ENCODE measurements at places on chromosomes 4 and X. TPM values are rescaled to one million over a fixed set of nuclear protein-coding genes. Genes with fewer than 3 reads are reported as not detected.

DNA sequence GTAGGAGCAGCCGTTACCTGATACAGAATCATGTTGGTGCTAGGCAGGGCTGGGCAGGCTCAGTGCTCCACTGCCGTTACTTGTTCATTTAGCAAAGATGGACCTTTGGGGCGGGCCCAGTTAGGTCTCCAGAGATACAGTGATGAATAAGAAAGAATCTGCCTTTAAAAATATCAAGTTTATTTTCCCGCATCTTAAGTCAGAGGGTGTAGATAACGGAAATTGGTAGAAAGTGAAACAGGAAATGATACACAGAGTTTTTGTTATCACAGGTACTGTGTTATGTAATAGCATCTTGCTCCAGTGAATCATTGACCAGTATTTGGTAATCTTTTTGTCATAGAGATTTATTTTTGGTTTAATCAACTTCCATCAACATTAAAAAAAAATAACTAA, 5.5 kb downstream of the TMEM131L start:
- DNase-seq: no peak
- peaks cover 21% of the 10 kb centered on the region for H3K4me1 ChIP-seq
- peaks cover 28% of the 10 kb centered on the region for H3K36me3 ChIP-seq
- no peak overlapping the region for H3K27ac ChIP-seq
- H3K27me3 ChIP-seq: peaks cover 7% of the 10 kb centered on the region

DNA sequence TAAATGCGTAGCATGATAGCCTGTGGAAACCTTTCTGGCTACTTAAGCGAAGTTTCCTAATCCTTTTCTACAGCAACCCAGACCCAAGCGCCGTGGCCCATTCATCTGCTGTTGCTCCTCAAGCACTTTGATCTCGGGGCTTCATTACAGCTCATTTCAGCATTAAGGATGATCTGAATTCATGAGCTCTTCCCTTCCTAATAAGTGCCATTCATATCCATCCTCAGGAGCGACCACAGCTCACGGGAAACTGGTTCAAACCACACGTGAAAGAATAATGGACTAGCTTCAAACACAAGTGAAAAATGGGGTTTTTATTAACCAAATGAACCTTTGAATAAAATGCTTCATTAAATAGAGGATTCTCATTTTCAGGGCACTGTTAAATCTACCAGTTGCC, 202.6 kb upstream of the LEF1 start:
- no peak overlapping the region for H3K4me3 ChIP-seq
- H3K36me3 ChIP-seq: no peaks in the 10 kb centered on the region
- no peak overlapping the region for H3K27ac ChIP-seq
- DNase-seq: no peak
- no peaks in the 10 kb centered on the region for H3K27me3 ChIP-seq

DNA sequence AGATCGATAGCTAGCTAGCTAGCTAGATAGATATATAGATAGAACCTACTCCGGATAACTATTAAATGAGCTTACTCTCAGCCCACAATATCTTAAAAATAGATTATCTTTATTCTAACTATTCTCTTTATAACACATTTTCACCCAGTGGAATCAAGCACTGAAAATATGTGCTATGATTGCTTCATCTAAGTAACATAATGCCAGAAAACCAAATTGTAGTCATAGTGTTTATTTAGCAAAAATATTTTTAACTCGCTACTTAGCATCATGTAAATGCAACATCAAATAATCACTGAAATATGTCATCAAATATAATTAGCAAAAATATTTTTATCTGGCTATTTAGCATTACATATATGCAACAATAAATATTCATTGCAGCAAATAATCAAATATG, 1.5 kb downstream of the TMEM156 start:
- no peaks in the 10 kb centered on the region for H3K4me1 ChIP-seq
- no peaks in the 10 kb centered on the region for H3K27me3 ChIP-seq
- no peak for DNase-seq
- H3K4me3 ChIP-seq: no peak overlapping the region

DNA sequence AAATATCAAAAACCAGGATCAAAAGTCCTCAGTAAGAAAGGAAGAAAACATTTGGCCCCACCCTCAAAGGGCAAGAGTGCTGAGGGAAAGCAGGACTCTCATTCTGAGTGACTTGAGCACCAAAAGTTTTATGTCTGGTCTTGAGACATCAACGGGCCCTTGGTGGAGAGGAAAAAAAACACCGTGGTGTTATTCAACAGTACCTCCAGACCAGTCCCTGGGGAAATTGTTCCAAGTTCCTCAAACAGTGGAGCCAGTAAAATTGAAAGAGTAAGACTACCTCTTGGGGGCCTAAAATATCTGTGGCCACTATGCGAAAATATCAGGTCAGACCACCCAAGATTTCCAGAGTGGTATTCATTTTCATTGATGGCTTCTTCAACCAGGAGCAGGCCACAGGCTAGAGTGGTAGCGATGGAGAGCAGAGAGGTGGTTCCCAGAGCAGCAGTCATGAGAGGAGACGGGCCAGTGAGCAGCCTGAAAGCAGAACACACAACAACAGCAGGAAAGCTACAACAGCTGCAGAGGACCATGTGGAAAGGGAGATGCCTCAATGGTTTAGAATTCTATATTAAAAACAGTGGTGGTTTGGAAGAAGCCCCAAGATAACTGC, 63.7 kb upstream of the RPL34 start:
- no peak overlapping the region for H3K27ac ChIP-seq
- DNase-seq: no peak
- H3K27me3 ChIP-seq: peaks cover 4% of the 10 kb centered on the region
- H3K4me3 ChIP-seq: no peak overlapping the region
- peaks cover 24% of the 10 kb centered on the region for H3K4me1 ChIP-seq

- H3K4me3 ChIP-seq: no peak overlapping the region
- DNase-seq: no peak
- H3K27ac ChIP-seq: peak overlapping the region; percentile 24
Measured at GRCh38 chr4:139660568-139661043, 5.0 kb upstream of the MGST2 start.

DNA sequence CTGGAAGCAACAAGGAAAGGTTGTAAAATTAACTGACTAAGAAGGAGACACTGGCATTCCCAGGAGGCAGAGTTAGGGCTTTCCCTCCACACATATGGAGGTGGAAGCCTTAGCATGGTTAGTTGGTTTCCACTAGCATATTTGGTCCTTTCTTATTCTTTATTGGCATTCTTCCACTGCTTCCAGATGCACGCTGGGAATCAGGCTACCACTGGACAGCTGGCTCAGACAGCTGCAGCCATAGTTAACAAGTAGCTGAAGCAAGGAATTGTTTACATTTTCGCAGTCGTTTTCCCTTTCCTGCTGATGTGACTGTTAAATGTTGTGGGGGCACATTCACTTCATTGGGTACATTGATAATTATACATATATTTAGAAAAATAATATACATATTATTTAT, 169.2 kb downstream of the GRIA2 start:
- DNase-seq: no peak
- no peaks in the 10 kb centered on the region for H3K27me3 ChIP-seq
- no peaks in the 10 kb centered on the region for H3K4me1 ChIP-seq

GRCh38 chr4:158998624-158999023, 104.3 kb upstream of the RAPGEF2 start:
- no peak overlapping the region for H3K4me3 ChIP-seq
- H3K36me3 ChIP-seq: no peaks in the 10 kb centered on the region
- H3K4me1 ChIP-seq: peaks cover 5% of the 10 kb centered on the region
- no peak for DNase-seq
- no peak overlapping the region for H3K27ac ChIP-seq

DNA sequence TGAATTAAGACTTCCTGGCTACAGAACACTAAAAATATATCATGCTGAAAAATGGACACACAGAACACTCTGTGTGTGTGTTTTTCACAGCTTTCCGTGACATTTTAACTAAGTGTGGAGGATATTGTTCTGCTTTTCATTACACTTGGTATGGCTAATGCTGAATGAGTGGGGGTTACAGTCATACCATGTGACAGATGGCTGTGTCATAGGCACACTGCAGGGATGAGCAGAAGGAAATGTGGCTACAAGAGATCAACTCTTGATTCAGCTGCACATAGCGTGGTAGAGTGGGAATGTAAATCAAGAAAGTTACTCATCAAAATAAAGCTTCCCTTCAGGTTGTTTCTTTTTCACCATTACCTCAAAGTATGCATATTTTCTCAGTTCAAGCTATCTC, 669.8 kb downstream of the IQCM start:
- no peaks in the 10 kb centered on the region for H3K36me3 ChIP-seq
- no peaks in the 10 kb centered on the region for H3K27me3 ChIP-seq

The PNMA6F gene
- not detected for total RNA-seq

The AMBN gene
- not detected for total RNA-seq

DNA sequence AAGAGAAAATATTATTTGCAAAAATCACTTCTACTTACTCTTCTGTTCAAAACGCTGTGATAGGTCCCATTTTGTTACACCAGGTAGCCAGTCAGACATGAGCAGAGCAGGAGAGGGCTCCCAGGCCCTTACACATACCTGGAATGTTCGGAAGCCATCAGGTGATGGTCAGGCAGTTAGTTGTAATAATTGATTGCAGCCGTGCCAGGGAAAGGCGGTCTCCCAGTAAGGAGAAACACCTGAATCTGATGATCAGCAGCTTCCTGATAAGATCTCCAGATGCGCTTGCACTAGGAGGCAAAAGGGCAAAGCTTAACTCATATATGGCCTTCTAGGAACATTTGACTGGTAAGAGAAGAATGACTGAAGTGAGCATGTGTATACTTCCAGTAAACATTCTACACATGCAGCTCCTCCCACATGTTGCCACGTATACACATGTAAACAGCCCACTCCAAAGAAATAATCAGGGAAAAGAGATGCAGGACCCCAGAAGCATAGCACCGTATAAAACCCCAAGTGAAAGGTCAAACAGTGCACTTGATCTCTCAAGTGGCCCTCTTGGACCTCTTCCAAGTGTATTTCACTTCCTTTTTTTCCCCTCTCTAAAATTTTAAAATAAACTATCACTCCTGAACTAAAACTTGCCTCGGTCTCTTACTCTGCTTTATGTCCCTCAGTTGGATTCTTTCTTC, 1338.0 kb downstream of the FSTL5 start:
- no peak overlapping the region for H3K4me3 ChIP-seq
- no peaks in the 10 kb centered on the region for H3K36me3 ChIP-seq
- no peaks in the 10 kb centered on the region for H3K27me3 ChIP-seq
- H3K4me1 ChIP-seq: no peaks in the 10 kb centered on the region
- no peak overlapping the region for H3K27ac ChIP-seq

- no peaks in the 10 kb centered on the region for H3K27me3 ChIP-seq
- DNase-seq: no peak
- H3K4me3 ChIP-seq: no peak overlapping the region
- H3K4me1 ChIP-seq: no peaks in the 10 kb centered on the region
- no peaks in the 10 kb centered on the region for H3K36me3 ChIP-seq
- no peak overlapping the region for H3K27ac ChIP-seq
Measured at GRCh38 chr4:20394512-20394911, 142.8 kb downstream of the SLIT2 start.

GRCh38 chr4:77501240-77501639, 104.4 kb upstream of the CXCL13 start:
- no peak overlapping the region for H3K27ac ChIP-seq
- H3K36me3 ChIP-seq: no peaks in the 10 kb centered on the region

GRCh38 chr4:164617426-164617825, 136.5 kb upstream of the SMIM31 start:
- no peak overlapping the region for H3K27ac ChIP-seq
- H3K4me3 ChIP-seq: no peak overlapping the region
- H3K4me1 ChIP-seq: peaks cover 2% of the 10 kb centered on the region
- DNase-seq: no peak

GRCh38 chr4:46793036-46793435, 116.0 kb downstream of the COX7B2 start:
- no peak overlapping the region for H3K27ac ChIP-seq
- no peaks in the 10 kb centered on the region for H3K36me3 ChIP-seq
- no peak overlapping the region for H3K4me3 ChIP-seq
- peaks cover 4% of the 10 kb centered on the region for H3K27me3 ChIP-seq
- no peaks in the 10 kb centered on the region for H3K4me1 ChIP-seq

The CCNA2 gene
- 11.4 TPM for total RNA-seq

- no peaks in the 10 kb centered on the region for H3K4me1 ChIP-seq
- no peak overlapping the region for H3K4me3 ChIP-seq
- no peak overlapping the region for H3K27ac ChIP-seq
Measured at GRCh38 chr4:172055046-172055445, 241.8 kb downstream of the GALNTL6 start.

DNA sequence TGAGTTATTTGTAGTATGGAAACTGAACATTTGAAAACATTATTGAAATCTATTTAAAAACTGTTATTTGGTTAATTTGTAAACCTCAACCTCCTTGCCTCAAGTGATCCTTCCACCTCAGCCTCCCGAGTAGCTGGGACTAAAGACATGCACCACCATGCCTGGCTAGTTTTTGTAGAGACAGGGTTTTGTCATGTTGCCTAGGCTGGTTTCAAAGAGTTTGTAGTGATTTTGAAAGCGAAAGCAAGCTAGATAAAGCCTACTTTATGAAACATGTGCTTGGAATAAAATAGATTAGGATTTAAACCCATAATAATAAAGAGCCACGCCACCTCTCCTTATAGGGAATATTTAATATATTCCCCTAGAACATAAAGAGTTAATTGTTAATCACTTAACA, 23.5 kb downstream of the ARSJ start:
- no peak overlapping the region for H3K4me3 ChIP-seq
- H3K27ac ChIP-seq: no peak overlapping the region
- no peaks in the 10 kb centered on the region for H3K27me3 ChIP-seq

The IQCM gene
- total RNA-seq: not detected

- H3K4me3 ChIP-seq: no peak overlapping the region
- no peak for DNase-seq
- H3K27ac ChIP-seq: no peak overlapping the region
- peaks cover 3% of the 10 kb centered on the region for H3K4me1 ChIP-seq
- H3K27me3 ChIP-seq: no peaks in the 10 kb centered on the region
Measured at GRCh38 chr4:31041853-31042252, 321.7 kb downstream of the PCDH7 start.

DNA sequence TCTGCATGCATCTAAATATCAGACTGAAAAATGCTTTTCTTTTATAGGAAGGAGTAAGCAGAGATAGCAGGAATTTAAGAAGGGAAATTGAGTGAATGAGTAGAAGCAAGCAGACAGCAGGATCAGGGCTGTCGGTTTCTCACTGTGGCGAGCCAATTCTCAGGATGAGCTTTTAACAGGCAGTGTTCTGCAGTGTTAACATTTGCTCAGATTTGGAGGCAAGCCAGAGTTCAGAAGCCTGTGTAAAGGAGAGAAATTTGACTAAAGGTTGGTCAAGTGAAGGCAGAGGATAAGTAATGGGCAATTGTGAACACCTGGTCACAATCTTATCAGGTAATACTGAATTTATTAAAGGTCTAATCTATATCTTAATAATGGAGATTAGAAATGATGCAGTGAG, 133.3 kb upstream of the MAGEB16 start:
- H3K4me3 ChIP-seq: no peak overlapping the region
- H3K4me1 ChIP-seq: no peaks in the 10 kb centered on the region
- no peaks in the 10 kb centered on the region for H3K27me3 ChIP-seq
- H3K36me3 ChIP-seq: no peaks in the 10 kb centered on the region

The SHROOM4 gene
- 35.8 TPM for total RNA-seq

- no peak for DNase-seq
- H3K4me1 ChIP-seq: no peaks in the 10 kb centered on the region
- H3K27ac ChIP-seq: no peak overlapping the region
- H3K36me3 ChIP-seq: no peaks in the 10 kb centered on the region
- H3K4me3 ChIP-seq: no peak overlapping the region
- no peaks in the 10 kb centered on the region for H3K27me3 ChIP-seq
Measured at GRCh38 chr4:74327762-74328161, 19.5 kb downstream of the EPGN start.

The SORCS2 gene
- total RNA-seq: 1.3 TPM

GRCh38 chrX:63761639-63762038, 23.4 kb downstream of the ARHGEF9 start:
- DNase-seq: no peak
- H3K36me3 ChIP-seq: no peaks in the 10 kb centered on the region
- no peak overlapping the region for H3K27ac ChIP-seq
- peaks cover 20% of the 10 kb centered on the region for H3K4me1 ChIP-seq
- peaks cover 4% of the 10 kb centered on the region for H3K27me3 ChIP-seq
- no peak overlapping the region for H3K4me3 ChIP-seq

The PCDH10 gene
- total RNA-seq: 10.8 TPM

Data from endothelial cell (in vitro differentiated cells).